ENCODE measurements at places on chromosomes 1 and 21. TPM values are rescaled to one million over a fixed set of nuclear protein-coding genes. Genes with fewer than 3 reads are reported as not detected.

SPRR2E gene
- polyA plus RNA-seq: not detected

PTPN7 gene
- polyA plus RNA-seq: 1.5 TPM

MIA3 gene
- polyA plus RNA-seq: 50.9 TPM

KLF17 gene
- not detected for polyA plus RNA-seq

BEND5 gene
- polyA plus RNA-seq: 10.1 TPM

PTPN14 gene
- 16.8 TPM for polyA plus RNA-seq

KPRP gene
- not detected for polyA plus RNA-seq

AMY1A gene
- not detected for polyA plus RNA-seq

SGIP1 gene
- polyA plus RNA-seq: 4.0 TPM

LRRC53 gene
- polyA plus RNA-seq: not detected

ZNF593OS gene
- polyA plus RNA-seq: 0.94 TPM

KIF17 gene
- polyA plus RNA-seq: not detected

FGR gene
- 0.96 TPM for polyA plus RNA-seq

OR2L13 gene
- not detected for polyA plus RNA-seq

AMPD1 gene
- 177 TPM for polyA plus RNA-seq

SLAMF6 gene
- polyA plus RNA-seq: 0.54 TPM

OR2AK2 gene
- not detected for polyA plus RNA-seq

IVL gene
- 12.1 TPM for polyA plus RNA-seq

ZRANB2 gene
- polyA plus RNA-seq: 164 TPM

TSPAN2 gene
- polyA plus RNA-seq: 42.5 TPM

LORICRIN gene
- polyA plus RNA-seq: not detected

PCP4 gene
- not detected for polyA plus RNA-seq

FMO5 gene
- 3.3 TPM for polyA plus RNA-seq

IL24 gene
- not detected for polyA plus RNA-seq

NTMT2 gene
- 0.40 TPM for polyA plus RNA-seq

IFNAR1 gene
- 21.7 TPM for polyA plus RNA-seq

DNAH14 gene
- polyA plus RNA-seq: 7.7 TPM

UTS2 gene
- 0.13 TPM for polyA plus RNA-seq

GJA5 gene
- polyA plus RNA-seq: not detected

ITLN2 gene
- polyA plus RNA-seq: not detected

TNFRSF18 gene
- 3.2 TPM for polyA plus RNA-seq

IL12RB2 gene
- polyA plus RNA-seq: not detected

MRPL55 gene
- polyA plus RNA-seq: 25.5 TPM

SYT11 gene
- 13.6 TPM for polyA plus RNA-seq

MSH4 gene
- polyA plus RNA-seq: 0.28 TPM

EPHA2 gene
- 4.9 TPM for polyA plus RNA-seq

CRYAA gene
- polyA plus RNA-seq: not detected

NBPF4 gene
- not detected for polyA plus RNA-seq

Data from muscle of arm (tissue), 14 donors.